ENCODE measurements at places on chromosomes 2 and 18. TPM values are rescaled to one million over a fixed set of nuclear protein-coding genes. Genes with fewer than 3 reads are reported as not detected.

The ANKMY1 gene
- 2.4 TPM for total RNA-seq

The HRH4 gene
- total RNA-seq, result not detected

The TRAF3IP1 gene
- 6.6 TPM for total RNA-seq

The OTX1 gene
- not detected for total RNA-seq

The C2orf80 gene
- not detected for total RNA-seq

The SLC5A6 gene
- 10.7 TPM for total RNA-seq

The LCT gene
- not detected for total RNA-seq

The CXCR2 gene
- total RNA-seq, result not detected

The SCG2 gene
- 0.38 TPM for total RNA-seq

The RGPD3 gene
- under 0.01 TPM for total RNA-seq

The ALPG gene
- total RNA-seq, result not detected

The RGPD4 gene
- total RNA-seq, result not detected

The SPATA3 gene
- total RNA-seq, result not detected

The SPAST gene
- 21.9 TPM for total RNA-seq

The ANKRD44 gene
- 3.6 TPM for total RNA-seq

The MCFD2 gene
- 177 TPM for total RNA-seq

The COL3A1 gene
- 22.5 TPM for total RNA-seq

The MAL gene
- total RNA-seq, result not detected

The SETBP1 gene
- total RNA-seq, result 2.5 TPM

The CCDC141 gene
- 0.57 TPM for total RNA-seq

The OR6B2 gene
- not detected for total RNA-seq

The ERFE gene
- 0.65 TPM for total RNA-seq

The MARCO gene
- not detected for total RNA-seq

The MFSD2B gene
- not detected for total RNA-seq

The EPB41L3 gene
- total RNA-seq, result 27.3 TPM

The RAB17 gene
- 6.8 TPM for total RNA-seq
